IMR-90 (cell line): ENCODE measurements at places on chromosomes 4 and X. TPM values are rescaled to one million over a fixed set of nuclear protein-coding genes. Genes with fewer than 3 reads are reported as not detected.

DNA sequence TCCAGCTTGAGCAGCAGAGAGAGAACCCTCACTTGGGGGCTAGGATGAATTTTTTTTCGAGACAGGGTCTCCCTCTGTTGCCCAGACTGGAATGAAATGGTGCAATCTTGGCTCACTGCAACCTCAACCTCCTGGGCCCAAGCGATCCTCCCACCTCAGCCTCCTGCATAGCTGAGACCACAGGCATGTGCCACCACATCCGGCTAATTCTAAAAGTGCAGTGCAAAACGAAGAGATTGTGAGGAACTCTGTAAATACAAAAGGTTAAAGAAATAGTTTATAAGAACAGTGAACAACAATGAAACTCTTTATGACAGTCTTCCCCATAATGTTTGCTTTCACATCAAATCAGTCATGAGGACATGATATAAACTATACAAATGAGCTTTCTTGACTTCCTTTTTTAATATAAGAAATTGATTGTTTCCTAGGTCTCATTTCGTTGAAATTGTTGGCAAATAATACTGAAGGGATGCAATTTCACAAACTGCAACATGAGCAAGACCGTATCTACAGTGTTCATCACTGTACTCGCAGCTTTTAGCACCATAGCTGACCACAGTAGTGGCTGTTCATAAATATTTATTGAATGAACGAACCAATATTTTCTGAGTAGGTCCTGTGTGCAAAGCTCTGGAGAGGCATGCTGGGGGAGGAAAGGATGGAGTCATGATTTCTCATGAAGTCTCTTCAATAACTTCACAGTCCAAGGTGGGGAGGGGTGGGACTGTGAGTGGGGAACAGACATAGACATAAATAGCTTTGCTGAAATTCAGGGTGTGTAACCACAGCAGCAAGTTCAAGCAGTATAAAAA lies 116.1 kb downstream of the SHROOM3 start:
- H3K27ac ChIP-seq: no peak overlapping the region
- H3K4me3 ChIP-seq: no peak overlapping the region
- no peaks in the 10 kb centered on the region for H3K27me3 ChIP-seq
- DNase-seq: peak; percentile 51
- H3K4me1 ChIP-seq: peaks cover 7% of the 10 kb centered on the region; the same call in 1 of the 2 replicates

DNA sequence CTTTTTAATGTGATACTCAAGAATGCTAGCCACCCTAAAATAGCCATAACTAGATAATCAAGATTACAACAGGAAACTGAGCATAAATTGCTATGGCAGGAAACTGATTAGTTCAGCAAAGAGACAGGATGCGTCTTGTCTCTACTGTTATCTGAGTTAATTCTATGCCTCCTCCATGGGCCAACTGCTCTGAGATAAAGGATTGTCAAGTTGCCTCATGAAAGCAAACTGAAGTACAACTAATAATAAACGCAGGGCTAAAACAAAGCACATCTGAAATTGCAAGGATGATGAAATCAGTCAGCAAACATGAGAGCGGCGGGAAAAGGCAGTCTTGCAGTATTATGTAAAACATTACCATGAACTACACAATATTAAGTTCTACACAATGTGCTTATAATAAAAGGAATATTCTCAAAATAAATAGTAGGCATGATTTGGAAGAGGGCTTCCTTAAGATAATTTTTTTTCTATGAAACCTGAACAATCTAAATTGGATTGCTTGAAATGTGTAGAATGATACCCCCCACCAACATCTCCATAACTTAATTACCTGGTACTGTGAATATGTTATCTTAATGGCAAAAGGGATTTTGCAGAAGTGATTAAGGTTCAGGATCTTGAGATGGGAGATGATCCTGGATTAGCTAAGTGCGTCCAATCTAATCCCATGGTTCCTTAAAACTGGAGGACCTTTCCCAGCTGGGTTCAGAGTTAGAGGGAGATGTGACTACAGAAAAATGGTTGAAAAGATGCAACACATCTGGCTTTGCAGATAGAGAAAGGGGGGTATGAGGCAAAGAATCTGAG lies 65.9 kb downstream of the ANTXR2 start:
- no peak overlapping the region for H3K27ac ChIP-seq
- peaks cover 6% of the 10 kb centered on the region for H3K36me3 ChIP-seq
- DNase-seq: peak; percentile 73
- no peaks in the 10 kb centered on the region for H3K27me3 ChIP-seq

DNA sequence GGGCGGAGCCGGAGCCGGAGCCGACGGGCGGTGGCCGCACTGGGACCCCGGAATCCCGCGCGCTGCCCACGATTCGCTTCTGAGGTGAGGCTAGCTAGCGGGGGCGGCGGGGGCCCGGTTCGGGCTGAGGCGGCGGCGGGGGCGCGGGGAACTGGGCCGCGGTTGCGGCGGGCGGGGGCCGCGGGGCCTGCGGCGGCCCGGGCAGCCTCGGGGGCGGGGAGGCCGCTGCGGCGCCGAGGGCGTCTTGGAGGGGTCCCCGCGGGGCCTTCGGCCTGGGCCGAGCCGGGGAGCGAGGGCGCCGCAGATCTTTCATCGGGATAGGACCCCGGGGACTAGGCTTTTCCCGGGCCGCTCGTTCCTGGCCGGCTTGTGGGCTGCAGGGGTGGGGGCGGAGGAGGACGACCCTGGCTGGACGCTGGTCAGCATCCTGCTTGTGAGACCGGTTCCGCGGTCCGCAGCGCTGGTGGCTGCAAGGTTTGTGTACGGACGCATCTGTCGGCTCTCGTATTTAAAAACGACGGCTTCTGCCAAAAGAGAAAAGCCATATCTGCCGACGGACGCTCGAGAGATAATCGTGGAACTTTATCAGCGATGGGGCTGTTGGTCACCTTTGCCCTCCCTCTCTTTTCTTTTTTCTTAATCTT lies 419 bp downstream of the ADD1 start:
- peak overlapping the region; percentile 55 for H3K27ac ChIP-seq
- no peaks in the 10 kb centered on the region for H3K27me3 ChIP-seq
- peaks cover 11% of the 10 kb centered on the region for H3K4me1 ChIP-seq
- H3K4me3 ChIP-seq: peak overlapping the region; percentile 50
- no peaks in the 10 kb centered on the region for H3K36me3 ChIP-seq
- peak; percentile 24 for DNase-seq

GRCh38 chrX:68833448-68833805 lies 4.6 kb downstream of the EFNB1 start:
- no peak for DNase-seq
- no peaks in the 10 kb centered on the region for H3K36me3 ChIP-seq
- no peaks in the 10 kb centered on the region; the same call in 1 of the 2 replicates for H3K27me3 ChIP-seq
- H3K4me3 ChIP-seq: no peak overlapping the region
- H3K27ac ChIP-seq: no peak overlapping the region

DNA sequence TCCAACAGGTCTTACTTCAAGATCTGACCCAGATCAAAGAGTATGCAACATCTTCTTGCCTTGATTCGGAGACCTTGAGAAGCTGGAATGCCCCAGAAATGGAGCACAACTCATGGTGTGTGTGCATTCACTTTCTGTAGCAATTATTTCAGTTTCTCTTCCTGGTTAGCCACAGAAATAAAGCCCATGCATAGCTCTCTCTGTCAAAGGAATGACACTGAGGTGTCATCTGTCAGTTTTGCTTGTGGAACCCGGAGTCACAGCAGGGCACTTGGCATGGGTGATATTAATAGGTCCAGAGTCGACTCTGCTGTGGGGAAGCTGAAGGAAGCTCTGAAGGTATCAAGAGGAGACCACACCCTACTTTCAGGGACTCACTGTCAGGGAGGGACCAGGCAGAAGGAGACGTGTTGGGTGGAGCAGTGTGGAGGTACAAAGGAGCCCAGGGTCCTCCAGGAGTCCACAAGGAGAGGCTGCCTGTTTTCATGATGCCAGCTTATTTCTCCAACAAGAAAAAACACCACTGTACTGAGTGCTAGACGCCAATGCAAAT lies 10.7 kb downstream of the CLNK start:
- no peaks in the 10 kb centered on the region for H3K36me3 ChIP-seq
- no peak overlapping the region for H3K27ac ChIP-seq
- no peak overlapping the region for H3K4me3 ChIP-seq
- H3K4me1 ChIP-seq: no peaks in the 10 kb centered on the region

DNA sequence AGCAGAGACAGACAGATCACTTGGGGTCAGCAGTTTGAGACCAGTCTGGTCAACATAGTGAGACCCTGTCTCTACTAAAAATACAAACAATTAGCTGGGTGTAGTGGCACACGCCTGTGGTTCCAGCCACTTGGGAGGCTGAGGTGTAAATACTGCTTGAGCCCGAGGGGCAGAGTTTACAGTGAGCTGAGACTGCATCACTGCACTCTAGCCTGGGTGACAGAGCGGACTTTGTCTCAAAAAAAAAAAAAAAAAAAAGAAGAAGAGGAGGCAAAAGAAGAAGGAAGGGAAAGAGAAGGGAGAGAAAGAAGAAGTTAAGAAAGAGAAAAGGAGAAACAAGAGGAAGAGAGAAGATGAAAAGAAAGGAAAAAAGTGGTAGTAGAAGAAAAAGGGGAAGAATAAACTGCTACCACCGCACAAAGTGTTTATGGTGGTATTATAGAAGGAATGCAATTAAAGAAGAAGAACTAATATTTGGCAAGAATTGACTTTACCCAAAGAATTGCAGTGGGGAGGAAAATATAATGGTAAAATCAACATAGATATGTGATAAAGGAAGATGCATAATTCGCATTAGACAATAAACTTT lies 19.6 kb upstream of the NSUN7 start:
- H3K4me3 ChIP-seq: no peak overlapping the region
- no peak for DNase-seq
- H3K36me3 ChIP-seq: no peaks in the 10 kb centered on the region
- H3K27ac ChIP-seq: no peak overlapping the region

DNA sequence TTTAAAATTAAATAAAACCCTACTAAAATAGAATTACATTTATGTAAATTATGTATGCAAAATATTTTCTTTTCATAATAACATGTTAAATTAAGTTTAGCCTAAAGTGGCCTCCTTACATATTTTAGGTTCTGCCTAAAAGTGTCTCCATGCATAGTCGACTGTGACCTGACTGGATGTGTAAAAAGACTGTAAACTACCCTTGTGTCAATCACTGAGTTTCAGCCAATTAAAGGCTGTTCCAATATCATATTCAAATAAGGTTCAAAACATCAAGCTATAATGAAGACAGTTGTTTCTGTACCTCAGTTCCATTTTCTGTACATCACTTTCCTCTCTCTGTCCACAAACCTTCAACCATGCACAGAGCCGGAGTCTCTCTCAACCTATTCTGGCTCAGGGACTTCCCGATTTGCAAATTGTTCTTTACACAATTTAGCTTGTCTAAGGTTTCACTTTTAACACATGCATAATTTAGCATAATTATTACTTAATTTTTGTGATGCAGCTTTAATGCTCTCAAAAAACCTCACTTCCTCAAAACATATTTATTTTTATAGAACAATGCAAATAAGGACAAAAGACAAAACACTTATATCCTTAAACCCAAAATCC lies 60.1 kb downstream of the SH3RF1 start:
- H3K27me3 ChIP-seq: no peaks in the 10 kb centered on the region
- H3K27ac ChIP-seq: no peak overlapping the region
- no peak for DNase-seq
- peaks cover 15% of the 10 kb centered on the region for H3K4me1 ChIP-seq
- no peak overlapping the region for H3K4me3 ChIP-seq
- H3K36me3 ChIP-seq: peaks cover 6% of the 10 kb centered on the region

DNA sequence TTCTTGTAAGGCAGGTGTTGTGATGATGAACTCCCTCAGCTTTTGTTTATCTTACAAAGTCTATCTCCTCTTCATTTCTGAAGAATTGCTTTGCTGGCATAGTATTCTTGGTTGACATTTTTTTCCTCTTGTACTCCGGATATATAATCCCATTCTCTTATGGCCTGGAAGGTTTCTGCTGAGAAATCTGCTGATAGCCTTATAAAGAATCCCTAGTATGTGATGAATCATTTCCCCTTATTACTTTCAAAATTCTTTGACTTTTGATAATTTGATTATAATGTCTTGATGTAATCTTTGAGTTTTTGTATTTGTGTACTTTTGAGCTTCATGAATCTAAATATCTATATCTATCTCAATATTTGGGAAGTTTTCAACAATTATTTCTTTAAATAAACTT lies 655.3 kb upstream of the MAGEB2 start:
- H3K27me3 ChIP-seq: no peaks in the 10 kb centered on the region
- no peak overlapping the region for H3K27ac ChIP-seq
- no peak overlapping the region for H3K4me3 ChIP-seq

DNA sequence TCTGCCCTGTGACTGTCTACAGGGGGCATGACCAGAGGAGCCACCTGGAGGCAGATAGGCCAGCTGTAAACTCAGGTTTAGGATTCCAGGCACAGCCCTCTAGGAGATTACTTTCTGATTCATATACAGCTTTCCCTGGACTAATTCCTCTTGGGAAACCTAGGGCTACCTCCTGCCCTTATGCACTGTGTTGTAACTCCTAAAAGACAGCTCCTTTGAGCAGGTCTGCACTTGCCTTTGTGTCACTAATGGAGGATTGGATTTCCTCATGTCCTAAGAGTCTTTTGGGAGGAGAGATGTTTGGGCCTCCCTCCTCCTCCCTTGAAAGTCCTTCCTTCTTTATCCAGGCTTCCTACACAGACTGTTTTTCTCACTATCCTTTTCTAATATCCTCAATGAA lies 202.0 kb downstream of the PCDH19 start:
- DNase-seq: no peak
- no peaks in the 10 kb centered on the region for H3K4me1 ChIP-seq
- H3K4me3 ChIP-seq: no peak overlapping the region
- no peaks in the 10 kb centered on the region for H3K27me3 ChIP-seq
- H3K27ac ChIP-seq: no peak overlapping the region

GRCh38 chr4:138243369-138243768 lies 1.2 kb upstream of the SLC7A11 start:
- DNase-seq: no peak
- H3K4me1 ChIP-seq: peaks cover 4% of the 10 kb centered on the region; the same call in 1 of the 2 replicates
- no peak overlapping the region for H3K4me3 ChIP-seq
- H3K27me3 ChIP-seq: no peaks in the 10 kb centered on the region
- H3K27ac ChIP-seq: peak overlapping the region; percentile 88; the same call in 1 of the 2 replicates
- no peaks in the 10 kb centered on the region for H3K36me3 ChIP-seq

- H3K4me3 ChIP-seq: no peak overlapping the region
- peak; percentile 52 for DNase-seq
- H3K36me3 ChIP-seq: no peaks in the 10 kb centered on the region
- H3K27ac ChIP-seq: no peak overlapping the region
- no peaks in the 10 kb centered on the region for H3K4me1 ChIP-seq
These were observed 68.2 kb upstream of the TAPT1 start for GRCh38 chr4:16294455-16294854.

- H3K27ac ChIP-seq: no peak overlapping the region
- no peak overlapping the region for H3K4me3 ChIP-seq
- no peaks in the 10 kb centered on the region for H3K4me1 ChIP-seq
- H3K27me3 ChIP-seq: no peaks in the 10 kb centered on the region
These were observed 19.1 kb downstream of the GSX2 start for GRCh38 chr4:54118850-54119589.

- H3K36me3 ChIP-seq: no peaks in the 10 kb centered on the region
- DNase-seq: peak; percentile 57
- H3K27ac ChIP-seq: no peak overlapping the region
These were observed 680.0 kb downstream of the TRIML1 start for GRCh38 chr4:188819233-188819632.

RNF4 gene
- 63.8 and 64.4 TPM in 2 replicates for total RNA-seq

MAGEE2 gene
- total RNA-seq: not detected in 2 replicates

ABCE1 gene
- 212 and 219 TPM in 2 replicates for total RNA-seq

NSD2 gene
- 62.2 and 68.1 TPM in 2 replicates for total RNA-seq
